Smooth muscle cell of bladder (primary cell): ENCODE measurements at places on chromosomes 5 and 9. TPM values are rescaled to one million over a fixed set of nuclear protein-coding genes. Genes with fewer than 3 reads are reported as not detected.

GPR150 gene
- 0.28 TPM in 2 replicates for total RNA-seq

DCP2 gene
- total RNA-seq: 15.2 and 19.0 TPM in 2 replicates

SPATA31C1 gene
- not detected in 2 replicates for total RNA-seq

CSF1R gene
- 0.14 and 0.46 TPM in 2 replicates for total RNA-seq

TLX3 gene
- total RNA-seq: not detected in 2 replicates

NOXA1 gene
- 0.46 and 0.57 TPM in 2 replicates for total RNA-seq

MOB3B gene
- 0.14 and 0.18 TPM in 2 replicates for total RNA-seq

TRMT10B gene
- total RNA-seq: 2.9 and 3.4 TPM in 2 replicates

CD74 gene
- total RNA-seq: 0.85 and 1.8 TPM in 2 replicates

MAPK9 gene
- 20.5 and 26.0 TPM in 2 replicates for total RNA-seq

PRR16 gene
- 4.0 and 4.2 TPM in 2 replicates for total RNA-seq

ARHGEF37 gene
- total RNA-seq: 0.57 and 2.4 TPM in 2 replicates

TRIP13 gene
- 3.4 and 4.6 TPM in 2 replicates for total RNA-seq

ABLIM3 gene
- total RNA-seq: 7.7 and 9.2 TPM in 2 replicates

ITGA2 gene
- 16.4 and 17.5 TPM in 2 replicates for total RNA-seq

PRDM9 gene
- not detected in 2 replicates for total RNA-seq

IL13 gene
- total RNA-seq: not detected in 2 replicates

OR13F1 gene
- total RNA-seq: not detected in 2 replicates

CDH12 gene
- not detected in 2 replicates for total RNA-seq

CYSRT1 gene
- total RNA-seq: 0.18 and 0.57 TPM in 2 replicates

PAPPA gene
- total RNA-seq: 137 and 209 TPM in 2 replicates

SH3GL2 gene
- total RNA-seq: not detected in 2 replicates

LHX2 gene
- not detected in 2 replicates for total RNA-seq

SETX gene
- 54.3 and 67.9 TPM in 2 replicates for total RNA-seq

PCDHGA7 gene
- 4.1 and 4.6 TPM in 2 replicates for total RNA-seq

DAB2IP gene
- total RNA-seq: 7.5 and 12.2 TPM in 2 replicates

MTAP gene
- 16.8 and 23.1 TPM in 2 replicates for total RNA-seq

ENG gene
- total RNA-seq: 9.0 and 13.2 TPM in 2 replicates

SET gene
- 559 and 567 TPM in 2 replicates for total RNA-seq

LRSAM1 gene
- total RNA-seq: 6.7 and 8.4 TPM in 2 replicates

PCSK1 gene
- total RNA-seq: 0.28 and 1.3 TPM in 2 replicates

NEURL1B gene
- 0.71 and 0.74 TPM in 2 replicates for total RNA-seq

HTR1A gene
- total RNA-seq: not detected in 2 replicates

HINT1 gene
- total RNA-seq: 167 and 213 TPM in 2 replicates

NR4A3 gene
- 0.55 and 1.00 TPM in 2 replicates for total RNA-seq

GABRA6 gene
- not detected in 2 replicates for total RNA-seq
